CD4-positive, alpha-beta T cell (primary cell): ENCODE measurements at places on chromosomes 11 and 22. TPM values are rescaled to one million over a fixed set of nuclear protein-coding genes. Genes with fewer than 3 reads are reported as not detected.

- no peak for DNase-seq
Measured at GRCh38 chr22:48884324-48884723, 943.3 kb downstream of the BRD1 start.

- no peak for DNase-seq
Measured at GRCh38 chr11:34212566-34212965, 107.1 kb downstream of the NAT10 start.

GRCh38 chr11:23502826-23503225 lies 642.6 kb upstream of the CCDC179 start:
- no peak for DNase-seq

DNA sequence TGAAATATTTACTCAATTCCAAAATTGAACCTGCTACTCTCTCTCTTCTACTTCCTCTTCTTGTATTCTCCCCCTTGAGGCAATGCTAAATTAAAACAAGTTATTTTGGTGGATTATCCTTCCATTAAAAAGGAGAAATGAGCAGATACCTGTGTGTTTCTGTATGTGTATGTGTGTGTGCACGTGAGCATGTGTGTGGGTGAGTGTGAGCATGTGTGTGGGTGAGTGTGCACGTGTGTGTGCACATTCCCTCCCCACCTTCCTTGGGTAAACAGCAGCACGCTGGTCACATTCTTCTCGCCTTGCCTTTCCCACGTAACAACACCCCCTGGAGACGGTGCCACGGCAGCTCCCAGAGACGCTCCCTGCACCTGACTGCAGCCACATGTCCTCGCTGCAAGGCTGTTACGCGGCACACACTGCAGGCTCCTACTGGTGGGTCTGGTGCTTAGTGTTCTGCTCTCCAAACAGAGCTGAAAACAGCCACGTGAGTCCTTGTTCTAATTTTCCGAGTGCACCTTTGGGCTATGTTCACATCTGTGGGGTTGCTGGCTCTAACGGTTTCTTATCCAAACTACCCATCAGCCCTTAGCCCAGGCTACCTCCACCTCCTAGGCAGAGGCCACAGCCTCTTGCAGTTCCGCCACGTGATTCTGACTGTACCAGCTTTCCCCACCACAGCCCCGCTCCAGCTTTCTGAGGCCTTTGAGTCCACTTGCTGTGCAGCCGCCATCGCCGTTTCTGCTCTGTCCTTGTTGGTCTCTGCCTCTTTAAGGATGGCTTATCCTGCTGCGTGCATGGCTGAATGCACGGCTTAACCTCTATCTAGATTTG lies 123.4 kb downstream of the CTTN start:
- no peak for DNase-seq

GRCh38 chr22:21659864-21660525 lies 5.8 kb upstream of the PPIL2 start:
- no peak for DNase-seq

- DNase-seq, result no peak
Measured at GRCh38 chr22:31556627-31557203, 60.4 kb downstream of the SFI1 start.

- DNase-seq, result no peak
Measured at GRCh38 chr11:20050551-20051333, 109.5 kb downstream of the DBX1 start.

- no peak for DNase-seq
Measured at GRCh38 chr11:58928107-58928499, 11.2 kb upstream of the GLYATL1 start.

DNA sequence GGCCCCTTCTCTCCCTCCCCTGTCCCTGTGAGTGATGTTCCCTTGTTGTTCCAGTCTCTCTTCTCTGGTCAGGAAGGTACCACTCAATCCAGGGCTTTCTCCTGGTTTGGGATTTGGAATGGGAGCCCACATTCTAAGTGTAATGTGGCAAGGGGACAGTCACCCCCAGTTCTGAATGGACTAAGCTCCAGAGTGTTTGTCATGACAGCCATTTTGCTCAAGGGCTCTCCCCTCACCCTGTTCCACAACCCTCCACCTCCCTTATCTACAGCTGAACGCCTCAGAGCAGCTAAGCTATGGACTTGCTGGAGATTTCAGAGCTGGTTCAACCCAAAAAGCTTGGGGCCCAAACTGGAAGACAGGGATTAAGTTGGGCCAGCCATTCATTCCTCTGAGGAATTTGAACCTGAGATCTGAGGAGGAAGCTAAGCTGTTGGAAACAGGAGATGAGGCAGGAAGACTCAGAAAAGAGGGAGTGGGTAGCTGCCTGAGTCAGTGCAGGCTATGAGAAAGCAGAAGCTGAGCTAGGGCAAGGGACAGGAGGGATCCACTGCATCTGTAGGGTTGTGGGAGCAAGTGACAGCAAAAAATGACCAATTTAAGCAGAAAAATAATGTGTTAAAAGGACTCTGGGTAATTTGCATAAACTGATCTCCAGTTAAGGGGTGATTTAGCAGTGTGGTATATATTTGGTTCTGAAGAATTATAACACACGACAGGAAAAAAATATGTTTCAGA lies 22.9 kb upstream of the FCHSD2 start:
- DNase-seq, result no peak

DNA sequence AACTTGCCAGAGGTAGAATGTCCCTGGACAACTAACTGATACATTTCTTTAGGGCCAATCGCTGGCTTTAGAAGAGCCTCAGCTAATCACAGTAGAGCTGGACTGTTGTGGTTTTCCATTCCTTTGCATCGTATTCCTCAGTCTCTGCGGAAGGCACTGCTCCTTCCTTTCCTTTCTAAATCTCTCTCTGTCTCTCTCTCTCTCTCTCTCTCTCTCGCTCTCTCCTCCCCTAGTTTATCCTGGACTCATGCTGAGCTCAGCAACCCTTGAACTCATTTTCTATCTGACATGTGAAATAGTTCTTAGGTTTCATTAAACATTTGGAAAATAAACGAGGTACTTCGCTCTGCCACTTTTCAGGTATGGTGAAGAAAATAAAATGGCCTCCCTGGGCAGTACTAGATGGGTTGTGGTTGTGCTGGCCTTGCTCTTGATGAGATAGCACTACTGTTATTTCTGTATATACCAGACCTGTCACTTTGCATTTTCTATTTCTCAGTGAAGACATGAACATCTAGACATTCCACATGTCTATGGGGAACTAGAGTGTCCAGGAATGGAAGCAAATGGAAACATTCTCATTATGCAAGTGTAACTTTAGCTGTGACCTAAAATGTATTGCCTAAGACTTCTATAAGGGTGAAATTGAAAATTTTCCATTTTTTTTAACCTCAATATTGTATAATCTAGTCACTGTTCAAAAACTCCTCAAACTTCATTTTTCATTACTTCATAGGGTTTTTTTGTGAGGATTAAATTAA lies 12.0 kb upstream of the SESN3 start:
- no peak for DNase-seq

GRCh38 chr11:92685049-92685448 lies 284.4 kb upstream of the MTNR1B start:
- no peak for DNase-seq

- no peak for DNase-seq
Measured at GRCh38 chr11:19790831-19791552, 78.4 kb downstream of the NAV2 start.

GRCh38 chr11:119000906-119001305 lies 3.0 kb downstream of the CENATAC start:
- DNase-seq, result no peak

GRCh38 chr22:47659467-47660223 lies 897.2 kb downstream of the TBC1D22A start:
- no peak for DNase-seq

DNA sequence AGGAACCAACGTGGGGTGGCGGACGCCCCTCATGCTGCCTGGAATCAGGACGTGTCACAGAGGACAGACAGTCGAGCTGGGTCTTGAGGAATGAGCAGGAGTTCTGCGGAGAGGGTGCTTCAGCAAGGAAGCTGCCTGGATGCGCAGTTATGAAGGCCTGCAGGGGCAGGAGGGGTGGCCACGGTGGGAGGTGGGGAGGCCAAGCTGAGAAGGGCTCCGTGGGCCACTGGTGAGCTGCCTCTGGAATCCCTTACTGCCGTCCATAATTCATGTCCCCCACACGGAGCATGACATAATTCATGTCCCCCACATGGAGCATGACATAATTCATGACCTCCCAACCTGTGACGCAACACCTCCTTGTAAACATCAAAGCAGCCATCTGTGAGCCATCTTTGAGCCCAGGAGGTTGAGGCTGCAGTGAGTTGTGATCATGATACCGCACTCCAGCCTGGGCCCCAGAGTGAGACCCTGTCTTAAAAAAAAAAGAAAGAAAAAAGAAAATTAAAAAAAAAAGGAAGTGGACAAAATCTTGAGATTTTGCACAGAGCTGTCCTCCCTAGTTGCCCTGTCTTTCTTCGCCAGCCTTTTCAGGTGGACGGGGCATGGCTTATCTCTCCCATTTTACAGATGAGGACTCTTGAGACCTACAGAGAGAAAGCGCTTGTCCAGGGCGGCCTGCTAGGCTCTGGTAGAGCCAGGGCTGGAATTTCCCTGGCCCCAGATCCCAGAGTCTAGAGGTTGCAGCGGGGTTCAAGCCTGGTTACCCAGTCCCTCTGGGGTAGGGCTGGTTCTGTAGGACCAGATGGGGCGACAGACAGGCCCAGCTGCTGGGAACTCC lies 24.3 kb upstream of the PICK1 start:
- DNase-seq, result no peak

- peak; percentile 78 for DNase-seq
Measured at GRCh38 chr22:36470162-36470993, 11.1 kb downstream of the TXN2 start.

DNA sequence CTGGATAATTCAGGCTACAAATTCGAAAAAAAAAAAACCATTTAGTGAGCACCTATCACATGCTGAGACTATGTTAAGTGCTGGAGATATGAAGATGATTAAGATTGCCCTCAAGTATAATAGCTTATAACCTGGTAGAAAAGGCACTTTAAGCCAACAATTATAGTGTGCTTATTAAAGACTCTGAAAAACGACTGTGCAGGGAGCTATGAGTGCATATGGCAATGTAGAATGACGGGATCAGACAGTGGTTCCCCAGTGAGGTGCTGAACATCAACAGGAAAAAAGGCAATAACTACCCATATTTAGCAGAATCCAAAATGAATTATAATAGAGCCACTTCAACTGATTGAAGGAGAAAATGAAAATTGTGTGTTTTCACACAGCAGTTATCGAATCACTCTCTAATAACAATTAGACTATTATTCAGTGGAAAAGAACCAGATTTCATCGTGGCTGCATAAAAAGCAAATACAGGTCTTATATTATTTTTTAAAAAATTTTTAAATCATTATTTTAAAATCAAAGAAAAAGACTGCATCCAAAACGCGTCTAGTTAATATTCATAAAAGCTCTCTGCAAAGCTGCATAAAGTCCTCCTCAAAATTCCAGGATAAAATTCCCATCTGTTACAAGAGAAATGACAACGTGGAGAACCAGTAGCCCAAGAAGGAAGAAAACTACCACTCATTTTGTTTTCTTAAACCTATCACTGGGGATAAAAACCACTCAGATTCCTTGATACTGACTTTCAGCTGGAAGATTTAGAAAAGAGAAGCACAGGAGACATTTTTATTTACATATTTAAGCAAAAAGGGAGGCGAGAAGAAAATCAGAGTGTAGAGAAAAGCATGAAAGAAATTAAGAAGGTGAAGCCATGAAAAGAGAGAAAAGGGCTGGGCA lies 1.1 kb downstream of the MTMR2 start:
- no peak for DNase-seq

DNA sequence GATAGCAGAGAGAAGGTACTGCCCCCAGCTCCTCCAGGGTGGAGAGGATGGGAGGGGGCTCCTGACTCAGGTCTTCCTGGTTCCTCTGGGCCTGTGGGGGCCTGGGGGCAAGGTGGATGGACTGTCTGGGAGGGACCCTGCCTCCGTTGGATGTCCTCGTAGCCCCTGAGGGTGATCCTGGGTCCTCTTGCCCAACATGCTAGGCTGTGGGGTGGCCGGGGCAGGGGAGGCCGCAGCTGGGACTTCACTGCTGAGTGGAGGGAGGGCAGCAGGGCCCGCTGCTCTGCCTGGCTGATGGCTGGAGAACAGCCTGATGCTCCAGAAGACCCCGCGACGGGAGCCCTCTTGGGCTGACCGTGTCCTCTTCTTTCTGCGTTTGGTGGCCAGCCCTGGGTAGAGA lies 13.4 kb downstream of the FRMD8 start:
- DNase-seq, result no peak

- no peak for DNase-seq
Measured at GRCh38 chr22:33920197-33920540, at the start of gene LARGE1. TSS of gene LARGE1 (minus strand) at chr22:33920476.

GRCh38 chr11:59158206-59159068 lies 13.5 kb upstream of the DTX4 start:
- peak; percentile 45 for DNase-seq

DNA sequence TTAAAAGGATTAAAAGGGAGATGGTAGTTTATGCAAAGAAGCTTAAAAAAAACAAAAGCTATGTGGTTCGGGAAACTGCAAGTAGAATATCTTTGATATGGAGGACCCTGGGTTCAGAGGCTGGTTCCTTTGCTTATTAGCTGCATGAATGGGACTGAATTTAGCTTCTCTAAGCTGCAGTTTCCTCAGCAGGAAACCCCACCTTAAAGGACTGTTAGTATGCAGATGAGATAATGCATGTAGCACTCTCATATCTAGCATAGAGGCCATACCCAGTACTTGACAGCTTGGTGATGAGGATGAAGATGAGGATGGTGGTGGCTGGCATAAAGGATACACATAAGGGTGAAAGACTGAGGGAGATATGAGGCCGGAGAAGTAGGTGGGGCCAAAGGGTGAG lies 134.6 kb downstream of the RRAS2 start:
- DNase-seq, result no peak

CFAP68 gene
- total RNA-seq, result 21.0 TPM

SIDT2 gene
- total RNA-seq, result 200 TPM

ACER3 gene
- total RNA-seq, result 6.4 TPM

THAP12 gene
- total RNA-seq, result 36.3 TPM

ABCC8 gene
- total RNA-seq, result not detected

THY1 gene
- total RNA-seq, result not detected

DNAJB7 gene
- total RNA-seq, result not detected

NLRX1 gene
- 5.4 TPM for total RNA-seq

UBQLN3 gene
- total RNA-seq, result not detected

DMC1 gene
- total RNA-seq, result 0.95 TPM

P4HA3 gene
- total RNA-seq, result not detected

SLC25A1 gene
- total RNA-seq, result 18.0 TPM

APOBEC3H gene
- total RNA-seq, result 0.85 TPM

PDGFB gene
- total RNA-seq, result 0.69 TPM

LRRC74B gene
- total RNA-seq, result not detected

ANGPTL5 gene
- total RNA-seq, result not detected
